ENCODE measurements at places on chromosomes 5 and 9.

GRCh38 chr5:136006164-136006563 is 22.6 kb upstream of the TGFBI start:
- no peak for DNase-seq

DNA sequence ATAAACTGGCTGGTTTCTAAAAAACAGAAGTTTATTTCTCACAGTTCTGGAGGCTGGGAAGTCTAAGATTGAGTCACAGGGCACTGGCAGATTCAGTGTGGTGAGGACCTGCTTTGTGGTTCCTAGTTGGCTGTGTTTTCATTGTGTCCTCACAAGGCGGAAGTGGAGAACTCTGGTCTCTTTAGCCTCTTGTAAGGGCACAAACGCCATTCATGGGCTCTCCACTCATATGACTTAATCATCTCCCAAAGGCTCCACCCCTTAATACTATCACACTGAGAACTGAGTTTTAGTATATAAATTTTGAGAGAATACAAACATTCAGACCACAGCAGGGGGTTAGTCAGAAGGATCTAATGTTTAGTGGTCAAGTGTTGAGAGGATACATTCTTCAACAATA is 208.2 kb downstream of the SEC61B start:
- no peak for DNase-seq

DNA sequence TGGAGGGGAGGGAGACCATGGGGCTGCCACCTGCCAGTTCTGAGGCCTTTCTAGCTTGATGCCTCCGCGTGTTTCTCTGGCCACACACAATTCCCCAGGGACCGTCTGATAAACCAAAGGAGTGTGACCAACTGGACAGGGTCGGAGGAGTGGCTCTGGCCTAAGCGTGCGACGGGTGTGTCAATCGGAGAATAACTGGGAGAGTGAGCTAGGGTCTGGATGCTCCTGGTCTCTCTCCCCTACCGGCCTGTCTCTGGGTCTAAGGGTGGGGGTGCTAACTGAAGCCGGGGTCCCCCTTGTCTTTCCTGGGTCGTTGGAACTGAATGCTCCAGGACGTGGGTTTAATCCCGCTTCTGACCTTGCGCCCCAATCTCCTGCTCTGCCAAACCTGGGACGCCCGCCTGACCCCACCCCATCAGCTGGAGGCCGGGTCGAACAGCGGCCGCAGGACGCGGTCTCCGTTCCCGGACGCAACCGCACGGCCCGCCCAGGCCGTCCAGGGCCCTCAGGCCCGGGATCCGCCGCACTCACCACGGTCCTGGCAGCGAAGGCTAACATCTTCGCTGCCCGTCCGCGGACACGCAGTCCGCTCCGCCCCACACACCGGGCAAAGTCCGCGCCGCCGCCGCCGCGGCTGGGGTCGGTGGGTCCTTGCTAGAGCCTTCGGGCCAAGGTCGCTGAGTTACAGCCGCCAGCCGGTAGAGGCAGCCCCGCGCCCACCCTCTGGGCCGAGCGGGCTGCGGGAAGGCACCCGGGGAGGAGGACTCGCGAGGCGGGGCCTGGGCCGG is 447 bp downstream of the CRAT start:
- peak; percentile 12 for DNase-seq

DNA sequence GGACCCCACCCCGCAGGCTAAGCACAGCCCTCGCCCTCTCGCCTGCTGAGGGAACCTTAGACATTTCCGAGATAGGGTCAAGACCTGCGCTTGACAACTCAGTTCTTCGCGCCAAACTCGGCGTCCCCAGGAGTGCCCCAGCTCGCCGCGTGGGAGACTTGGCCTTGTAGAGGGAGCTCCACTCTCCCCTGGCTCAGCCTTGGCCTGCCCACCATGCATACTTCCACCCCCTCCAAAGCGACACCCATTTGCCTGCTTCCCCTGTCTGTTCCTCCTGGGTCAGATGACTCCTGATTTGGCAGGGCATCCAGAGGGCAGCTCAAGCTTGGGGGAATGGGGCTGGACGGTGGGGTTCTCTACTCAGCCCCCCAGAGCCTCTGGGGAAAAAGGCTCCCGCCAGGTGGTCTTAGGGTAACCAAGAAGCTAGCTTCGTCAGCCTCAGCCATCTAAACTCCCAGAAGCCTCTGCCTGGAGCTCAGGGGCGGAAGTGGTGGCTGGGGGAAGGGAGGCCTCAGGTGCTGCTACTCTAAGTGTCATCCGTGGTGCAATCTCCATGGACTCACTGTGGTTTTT is 560 bp downstream of the DOCK2 start:
- DNase-seq, result peak; percentile 92

DNA sequence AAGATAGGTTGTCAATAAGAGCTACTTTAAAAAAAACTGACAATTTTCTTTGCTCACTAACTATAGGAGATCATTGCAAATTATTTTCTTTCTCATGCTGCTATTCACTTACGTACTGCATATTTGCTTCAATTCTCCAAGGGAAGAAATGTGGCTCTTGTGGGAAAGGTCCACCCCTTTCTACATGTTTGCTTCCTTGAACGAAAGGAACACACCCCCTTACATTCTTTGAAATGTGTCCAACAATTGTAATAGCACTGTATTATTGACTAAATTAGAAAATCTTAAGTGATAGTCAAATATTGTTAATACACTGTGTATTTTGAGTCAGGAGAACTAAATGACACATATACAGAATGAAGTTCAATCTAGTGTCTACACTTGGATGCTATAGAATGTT is 5.2 kb downstream of the MEF2C start:
- no peak for DNase-seq

Data from activated naive CD4-positive, alpha-beta T cell treated with anti-CD3 and anti-CD28 coated beads for 36 hours (primary cell).